ENCODE measurements at places on chromosomes 3 and 15. TPM values are rescaled to one million over a fixed set of nuclear protein-coding genes. Genes with fewer than 3 reads are reported as not detected.

DUOXA2 gene
- not detected for polyA plus RNA-seq

GRCh38 chr3:14524920-14525660 is 15.1 kb downstream of the GRIP2 start:
- H3K4me3 ChIP-seq, result no peak overlapping the region
- DNase-seq, result no peak
- H3K27me3 ChIP-seq, result peaks cover 33% of the 10 kb centered on the region

GRCh38 chr3:53776494-53777101 is 69.6 kb downstream of the CHDH start:
- H3K27ac ChIP-seq, result no peak overlapping the region
- no peak for DNase-seq

DNA sequence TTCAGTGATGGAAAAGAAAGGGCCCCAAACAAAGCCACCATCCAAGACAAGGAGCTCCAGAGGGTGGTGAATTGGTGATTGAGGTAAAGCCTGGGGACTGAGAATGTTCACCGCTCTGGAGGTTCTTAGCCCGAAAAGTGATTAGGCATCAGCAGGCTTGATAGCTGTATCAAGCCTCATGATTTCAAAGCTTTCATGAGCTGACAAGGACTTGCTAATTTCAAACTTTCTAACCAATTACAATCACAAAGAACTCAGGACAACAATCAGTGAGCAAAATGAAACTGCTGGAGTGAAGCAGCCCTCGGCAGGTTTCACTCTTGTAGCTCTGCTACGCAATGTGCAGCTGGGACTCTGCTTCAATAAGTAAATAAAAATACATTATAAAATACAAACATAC is 391.3 kb downstream of the TIGIT start:
- H3K36me3 ChIP-seq, result peaks cover 27% of the 10 kb centered on the region
- H3K4me3 ChIP-seq, result no peak overlapping the region
- H3K27me3 ChIP-seq, result no peaks in the 10 kb centered on the region
- H3K4me1 ChIP-seq, result peaks cover 7% of the 10 kb centered on the region
- H3K27ac ChIP-seq, result no peak overlapping the region

- H3K4me1 ChIP-seq, result no peaks in the 10 kb centered on the region
- H3K4me3 ChIP-seq, result no peak overlapping the region
- DNase-seq, result no peak
- no peaks in the 10 kb centered on the region for H3K36me3 ChIP-seq
Observed at GRCh38 chr3:155996882-155997281, 123.5 kb upstream of the KCNAB1 start.
